ENCODE measurements at places on chromosomes 4 and X.

DNA sequence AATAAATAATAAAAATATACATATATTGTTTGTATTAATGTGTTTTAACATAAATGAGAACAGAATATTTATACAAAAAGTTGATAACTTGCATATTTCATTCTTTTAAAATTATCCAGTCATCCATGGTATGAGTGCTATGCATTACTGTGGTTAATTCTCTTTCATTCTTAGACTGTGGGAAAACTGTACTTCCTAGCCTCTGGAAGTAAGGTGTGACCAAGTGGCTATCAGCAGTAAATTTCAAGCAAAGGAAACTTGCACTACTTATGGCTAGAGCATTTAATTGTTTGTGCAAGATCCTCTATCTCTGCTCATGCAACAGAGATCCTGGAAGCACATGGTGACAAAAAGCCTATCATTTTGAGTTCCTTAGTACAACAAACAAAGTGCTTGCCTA is 1054.5 kb upstream of the PABPC4L start:
- no peak for DNase-seq

DNA sequence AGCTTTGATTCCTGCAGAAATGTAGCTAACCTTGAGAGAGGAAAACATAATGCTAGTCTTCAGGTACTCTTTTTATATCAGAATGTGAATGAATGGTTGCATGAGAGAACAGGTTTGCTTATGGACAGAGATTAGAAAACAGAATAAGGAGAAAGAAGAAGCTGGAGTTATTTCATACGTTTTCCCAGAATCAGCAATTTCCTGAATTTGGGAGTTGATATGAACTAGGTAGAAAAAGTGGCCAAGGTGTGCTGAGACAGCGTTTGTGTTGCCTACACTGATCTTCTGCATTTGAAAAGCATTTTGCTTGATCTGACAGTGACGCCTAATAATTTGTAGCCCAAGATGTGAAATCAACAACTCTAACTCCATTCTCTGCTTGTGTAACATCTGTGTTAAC is 12.5 kb downstream of the GABRB1 start:
- no peak for DNase-seq

- DNase-seq: no peak
Observed at GRCh38 chr4:137531168-137531985, 917 bp downstream of the PCDH18 start.

DNA sequence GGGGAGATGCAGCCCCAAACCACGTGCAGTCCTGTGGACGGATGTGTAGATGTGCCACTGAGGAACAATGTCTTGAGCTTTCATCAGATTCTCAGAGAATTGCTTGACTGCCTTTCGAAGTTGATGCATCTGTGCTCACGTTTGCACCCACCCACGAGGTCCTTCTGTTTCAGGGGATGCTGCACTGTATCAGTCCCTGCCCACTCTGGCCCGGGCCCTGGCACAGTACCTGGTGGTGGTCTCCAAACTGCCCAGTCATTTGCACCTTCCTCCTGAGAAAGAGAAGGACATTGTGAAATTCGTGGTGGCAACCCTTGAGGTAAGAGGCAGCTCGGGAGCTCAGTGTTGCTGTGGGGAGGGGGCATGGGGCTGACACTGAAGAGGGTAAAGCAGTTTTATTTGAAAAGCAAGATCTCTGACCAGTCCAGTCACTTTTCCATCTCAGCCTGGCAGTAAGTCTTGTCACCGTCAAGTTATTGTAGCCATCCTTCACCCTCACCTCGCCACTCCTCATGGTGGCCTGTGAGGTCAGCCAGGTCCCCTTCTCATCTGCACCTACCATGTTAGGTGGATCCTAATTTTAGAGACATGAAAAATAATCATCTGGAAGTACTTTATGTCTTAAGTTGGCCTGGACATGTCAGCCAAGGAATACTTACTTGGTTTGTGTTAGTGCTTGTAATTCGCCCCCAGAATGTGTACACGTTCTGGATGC is 36.4 kb upstream of the MSANTD1 start:
- no peak for DNase-seq

DNA sequence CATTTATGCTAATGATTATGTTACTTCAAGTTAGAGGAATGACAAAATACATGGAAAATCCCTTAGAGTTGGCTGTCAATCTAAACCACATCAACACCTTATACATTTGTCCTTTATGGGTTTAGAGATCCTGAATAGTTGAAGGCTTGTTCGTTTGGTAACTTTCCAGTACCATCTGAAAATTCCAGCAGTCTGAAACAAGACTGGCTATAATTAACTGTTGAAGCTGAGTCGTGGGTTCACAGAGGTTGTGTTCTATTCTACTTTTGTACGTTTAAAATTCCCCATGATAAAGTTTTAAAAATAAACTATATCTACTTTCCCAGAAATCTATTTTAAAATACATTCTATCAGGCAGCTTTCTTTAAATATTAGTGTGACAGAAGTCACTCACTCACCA is 73.0 kb downstream of the USP46 start:
- DNase-seq: no peak

DNA sequence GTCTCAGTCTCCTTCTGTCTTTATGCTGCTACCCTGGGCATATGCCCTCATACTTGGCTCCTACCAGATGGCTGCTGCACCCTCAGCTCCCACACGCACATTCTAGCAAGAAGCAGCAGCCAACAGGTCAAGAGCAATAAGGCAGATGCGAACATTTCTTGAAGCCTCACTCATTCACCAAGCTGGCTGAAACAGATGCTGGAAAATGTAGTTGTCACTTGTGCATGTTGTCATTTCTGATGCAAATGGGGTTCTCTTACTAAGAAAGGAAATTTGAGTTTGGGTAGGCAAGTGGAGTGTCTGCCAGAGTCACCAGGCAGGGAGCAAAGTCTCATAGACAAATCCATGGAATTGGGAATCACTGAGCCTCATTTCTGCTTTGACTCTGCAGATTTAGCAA is 57.4 kb upstream of the SORBS2 start:
- DNase-seq: no peak

DNA sequence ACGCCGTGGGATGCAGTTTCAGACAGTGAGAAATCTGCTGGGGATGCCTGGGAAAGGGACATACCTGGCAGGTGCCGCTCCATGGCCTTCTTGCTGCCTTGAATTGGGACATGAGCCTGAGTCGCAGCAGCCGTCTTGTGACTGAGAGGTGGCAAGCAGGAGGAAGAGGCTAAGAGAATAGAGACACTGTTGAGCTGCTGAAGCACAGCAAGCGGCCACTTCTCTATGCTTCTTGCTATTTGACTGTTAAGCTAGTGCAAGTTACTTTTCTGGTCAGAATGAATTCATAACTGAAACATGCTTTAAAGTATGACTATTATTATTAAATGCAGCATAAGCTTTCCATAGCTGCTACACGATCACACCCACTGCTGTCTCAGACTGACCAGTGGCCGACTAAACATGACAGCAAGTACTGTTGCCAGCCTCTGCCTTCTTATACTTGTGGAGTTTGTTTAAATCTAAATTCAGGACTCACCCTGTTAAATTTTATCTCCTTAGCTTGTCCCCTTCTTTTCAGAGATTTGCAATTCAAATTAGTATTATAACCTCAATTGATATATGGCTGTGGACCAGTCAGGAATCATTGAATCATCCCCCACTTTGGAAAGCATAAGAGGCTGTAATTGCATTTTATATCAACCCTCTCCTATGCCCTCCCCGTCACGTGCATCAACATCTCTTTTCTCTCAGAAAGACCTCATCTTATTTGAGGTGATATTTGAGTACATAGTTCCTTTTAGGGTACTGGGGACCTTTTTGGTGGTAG is 24.8 kb upstream of the ACSL1 start:
- DNase-seq: peak; percentile 62
